Regular cardiac myocyte (primary cell): ENCODE measurements at places on chromosomes 7 and 10. TPM values are rescaled to one million over a fixed set of nuclear protein-coding genes. Genes with fewer than 3 reads are reported as not detected.

Gene PRKAR2B
- 1.3 and 1.4 TPM in 2 replicates for total RNA-seq

Gene ST8SIA6
- total RNA-seq: under 0.01 TPM in 1 of 2 replicates, not detected in the other

Gene HHEX
- total RNA-seq: 1.7 and 7.1 TPM in 2 replicates

Gene KIAA1549
- 0.56 and 0.58 TPM in 2 replicates for total RNA-seq

Gene AUTS2
- total RNA-seq: 0.96 and 2.5 TPM in 2 replicates
